ENCODE measurements at places on chromosomes 6 and 20.

DNA sequence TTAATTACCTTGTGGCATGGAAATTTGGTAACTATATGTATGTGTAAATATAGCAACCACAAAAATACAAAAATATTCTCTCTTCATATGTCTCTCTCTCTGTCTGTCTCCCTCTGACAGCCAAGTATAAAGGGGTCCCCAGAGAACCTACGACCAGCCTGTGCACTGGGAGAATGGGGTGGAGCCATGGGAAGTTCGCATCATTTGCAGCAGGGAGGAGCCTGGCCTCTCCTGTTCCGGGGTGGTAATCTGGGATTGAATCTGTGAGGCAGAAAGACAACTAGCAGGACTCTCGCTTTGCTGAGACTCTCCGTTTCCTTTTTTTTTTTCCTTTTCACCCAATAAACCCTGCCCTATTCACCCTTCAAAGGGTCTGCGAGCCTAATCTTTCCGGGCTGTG is 1109.1 kb downstream of the HACE1 start:
- no peak for DNase-seq

DNA sequence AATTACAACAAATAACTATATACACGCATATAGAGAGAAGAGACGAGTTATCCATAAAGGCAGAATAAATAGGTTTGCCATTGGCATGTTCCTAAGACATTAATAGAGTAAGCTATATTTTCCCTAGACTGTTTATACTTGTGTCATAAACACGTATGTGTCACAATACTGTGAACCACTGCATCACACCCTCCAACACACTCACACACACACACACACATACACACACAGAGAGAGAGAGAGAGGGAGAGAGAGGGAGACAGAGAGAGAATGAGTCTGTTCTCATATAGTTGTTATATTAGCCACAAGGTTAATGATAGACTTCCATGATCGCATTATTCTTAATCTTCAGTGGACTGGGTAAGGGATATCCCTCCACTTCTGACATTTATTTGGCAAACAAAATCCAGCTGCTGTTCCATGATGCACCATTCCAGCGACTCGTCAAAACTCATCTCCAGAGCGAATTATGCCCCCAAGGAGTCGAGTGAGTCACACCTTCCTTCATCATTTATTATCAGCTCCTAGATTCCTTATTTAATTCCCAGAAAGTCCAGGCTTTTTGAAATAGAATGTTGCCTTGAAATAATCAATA is 82.8 kb upstream of the HIVEP1 start:
- no peak for DNase-seq

GRCh38 chr20:5652626-5653553 is 97.3 kb upstream of the SHLD1 start:
- DNase-seq: no peak

DNA sequence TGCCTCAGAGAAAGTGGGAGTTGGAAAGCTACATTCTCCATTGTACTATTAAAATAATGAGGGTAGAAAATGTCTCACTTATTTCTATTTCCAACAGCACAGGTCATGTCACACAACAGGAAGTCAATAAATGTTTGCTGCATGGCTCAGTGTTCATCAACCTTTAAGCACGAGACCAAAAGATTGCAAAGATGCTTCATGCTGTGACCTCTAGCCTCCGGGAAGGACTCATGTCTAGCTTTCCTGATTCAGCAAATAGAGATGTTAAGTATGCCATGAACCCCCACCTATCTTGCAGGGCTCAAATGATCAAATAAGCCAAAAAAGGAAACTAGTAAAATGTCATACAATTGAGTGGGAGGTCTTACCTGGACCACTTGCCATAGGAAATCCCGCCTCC is 57.4 kb downstream of the NCOA6 start:
- no peak for DNase-seq

- DNase-seq: peak; percentile 16
Measured at GRCh38 chr6:117483004-117483644, 650 bp downstream of the DCBLD1 start.

- DNase-seq: no peak
Measured at GRCh38 chr6:117463762-117464665, 18.5 kb upstream of the DCBLD1 start.

DNA sequence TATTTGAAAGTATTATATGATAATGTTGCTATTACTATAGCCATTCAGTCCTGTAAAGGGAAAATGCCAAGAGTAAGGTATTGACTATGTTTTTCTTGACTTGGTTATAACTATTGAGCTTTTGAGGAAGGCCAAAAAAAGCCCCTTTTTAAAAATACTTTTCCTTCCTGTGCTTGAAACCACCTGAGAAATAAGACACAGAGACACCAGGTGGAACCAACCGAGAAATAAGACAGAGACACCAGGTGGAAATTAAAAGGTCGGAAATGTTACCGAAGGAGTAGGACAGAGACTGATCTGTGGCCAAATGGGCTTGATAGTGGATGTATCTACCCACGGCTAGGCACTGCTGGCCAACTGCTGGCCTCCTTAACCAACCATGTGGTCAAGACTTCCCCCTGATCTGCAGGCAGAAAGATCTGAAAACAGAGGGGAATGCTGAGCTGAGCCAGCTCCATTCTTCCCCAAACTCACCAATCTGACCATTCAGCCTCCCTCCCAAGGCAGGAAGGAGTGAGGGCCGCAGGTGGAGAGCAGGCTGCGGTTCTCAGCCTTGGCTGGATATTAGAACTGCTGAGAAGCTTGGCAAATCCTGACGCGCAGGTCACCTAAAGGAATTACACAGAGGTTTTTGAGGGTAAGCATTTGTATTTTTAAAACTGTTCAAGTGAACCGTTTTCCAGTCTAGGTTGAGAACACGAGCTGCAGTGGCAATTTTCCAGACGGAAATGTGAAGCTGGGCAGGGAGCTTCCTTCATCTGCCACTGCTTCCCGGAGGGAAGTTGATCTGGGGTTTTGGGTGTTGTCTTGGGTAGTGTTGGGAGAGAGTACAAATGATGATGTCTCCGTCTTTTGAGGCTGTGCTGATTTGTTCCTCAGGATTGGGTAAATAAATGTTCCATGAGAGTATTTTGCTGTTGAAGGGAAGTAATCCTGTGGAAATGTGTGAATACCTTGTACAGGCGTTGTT is 121.7 kb upstream of the EXOC2 start:
- DNase-seq: no peak

- DNase-seq: no peak
Measured at GRCh38 chr6:3575701-3576100, 118.9 kb upstream of the SLC22A23 start.

- no peak for DNase-seq
Measured at GRCh38 chr20:49405062-49405683, 77.3 kb downstream of the KCNB1 start.

- no peak for DNase-seq
Measured at GRCh38 chr6:108915258-108915657, 67.0 kb downstream of the ARMC2 start.
